ENCODE measurements at places on chromosomes 2 and 18.
A peak's percentile ranks its signal among the peaks of the same experiment; 100 is the strongest.

GRCh38 chr2:113977660-113978523, 88.0 kb downstream of the ACTR3 start:
- DNase-seq: no peak

DNA sequence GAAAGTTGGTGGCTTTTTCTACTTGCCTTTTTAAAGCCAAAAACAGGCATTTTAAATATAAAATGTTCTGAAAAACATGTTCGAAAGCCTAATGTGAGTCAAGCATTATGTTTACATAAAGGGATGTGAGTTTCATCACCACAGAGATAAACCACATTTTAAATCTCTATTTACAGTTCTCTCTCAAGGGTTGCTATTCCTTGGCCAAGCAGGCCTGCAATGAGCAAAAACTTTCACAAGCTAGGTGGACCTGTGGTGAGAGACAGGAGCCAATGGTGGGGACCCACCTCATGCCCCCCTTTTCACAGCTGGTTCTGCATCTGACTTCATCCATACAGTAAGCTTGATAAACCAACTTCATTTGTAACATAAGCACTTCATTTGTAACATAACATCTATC, 65.1 kb downstream of the CUL3 start:
- no peak for DNase-seq

DNA sequence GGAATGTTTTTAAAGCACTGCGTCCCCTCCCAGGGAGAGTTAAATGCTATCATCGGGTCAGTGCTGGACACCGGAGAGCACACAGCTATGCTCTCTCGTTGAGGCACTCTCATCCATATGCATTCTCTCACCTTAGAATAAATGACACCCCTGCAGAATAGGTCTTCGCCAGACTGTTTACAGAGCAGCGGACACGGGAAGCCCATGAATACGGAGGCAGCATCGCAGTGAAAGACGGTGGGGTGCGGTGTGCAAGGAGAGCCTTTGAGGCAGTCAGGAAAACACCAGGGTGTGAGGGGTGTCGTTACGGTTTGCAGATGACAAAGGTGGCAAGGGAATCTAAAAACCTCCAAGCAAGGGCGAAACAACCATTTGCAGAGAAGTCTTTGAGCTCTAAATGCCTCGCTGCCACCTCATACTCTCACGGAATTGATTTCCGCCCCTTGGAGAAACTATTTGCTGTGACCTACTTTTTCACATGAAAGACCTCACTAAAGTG, 169.2 kb upstream of the FHL2 start:
- no peak for DNase-seq

DNA sequence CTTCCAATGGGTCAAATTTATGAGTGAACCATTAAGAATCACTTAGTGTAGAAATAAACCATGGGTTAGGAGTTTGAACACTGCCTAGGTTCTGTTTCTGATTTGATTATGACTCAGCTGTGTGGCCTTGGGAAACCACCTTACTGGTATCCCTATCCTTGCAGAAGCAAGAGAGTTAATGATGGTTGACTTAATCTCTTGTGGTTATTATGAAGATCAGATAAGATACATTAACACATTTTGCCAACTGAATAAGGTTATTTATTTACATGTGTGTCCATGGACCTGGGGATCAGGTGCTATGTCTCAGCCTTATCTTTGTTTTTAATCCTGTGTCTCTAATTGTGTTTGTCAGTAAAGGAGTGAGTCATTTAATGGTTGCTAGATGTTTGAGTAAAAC, 5.4 kb upstream of the KCNJ13 start:
- DNase-seq: no peak

GRCh38 chr2:154911729-154912128, 213.2 kb downstream of the KCNJ3 start:
- DNase-seq: no peak

GRCh38 chr18:47262301-47263149, 11.1 kb upstream of the SKOR2 start:
- DNase-seq: no peak

DNA sequence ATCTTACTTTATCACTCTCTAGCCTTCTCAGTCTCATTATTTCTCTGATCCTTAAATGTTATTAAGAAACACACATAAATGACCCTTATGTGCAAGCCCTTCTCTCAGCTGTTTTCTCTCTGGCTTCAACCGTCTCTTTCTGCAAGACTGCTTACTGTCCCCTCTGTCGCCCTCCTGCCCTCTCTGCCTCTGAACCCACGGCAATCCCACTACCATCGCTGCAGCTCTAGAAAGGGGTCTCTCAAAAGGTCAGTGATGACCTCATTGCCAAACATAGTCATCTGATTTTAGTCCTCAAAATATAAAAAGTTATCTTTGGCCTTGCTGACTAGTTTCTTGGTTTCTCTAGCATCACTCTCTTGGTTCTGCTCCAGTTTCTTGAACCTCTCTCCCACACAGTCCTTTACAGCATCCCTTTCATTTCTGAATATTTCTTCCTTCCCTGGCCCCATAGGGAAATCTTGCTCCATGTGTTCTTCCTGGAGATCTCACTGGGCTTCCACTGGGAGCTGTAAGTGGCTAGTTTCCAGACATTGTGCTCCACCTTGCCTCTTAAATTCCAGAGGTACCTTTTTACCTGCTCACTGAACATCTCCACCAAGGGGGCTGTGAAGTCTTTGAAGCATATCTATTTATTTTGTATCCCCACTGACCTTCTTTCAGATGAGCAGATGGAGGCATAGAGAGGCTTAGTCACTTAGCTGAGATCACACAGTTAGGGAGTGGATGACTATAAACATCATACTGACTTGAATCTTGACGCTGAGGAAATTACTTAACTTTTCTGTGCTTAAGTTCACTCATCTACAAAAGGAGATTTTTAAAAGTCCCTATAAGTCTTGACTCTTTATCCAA, 96.2 kb downstream of the PDE1A start:
- DNase-seq: no peak

DNA sequence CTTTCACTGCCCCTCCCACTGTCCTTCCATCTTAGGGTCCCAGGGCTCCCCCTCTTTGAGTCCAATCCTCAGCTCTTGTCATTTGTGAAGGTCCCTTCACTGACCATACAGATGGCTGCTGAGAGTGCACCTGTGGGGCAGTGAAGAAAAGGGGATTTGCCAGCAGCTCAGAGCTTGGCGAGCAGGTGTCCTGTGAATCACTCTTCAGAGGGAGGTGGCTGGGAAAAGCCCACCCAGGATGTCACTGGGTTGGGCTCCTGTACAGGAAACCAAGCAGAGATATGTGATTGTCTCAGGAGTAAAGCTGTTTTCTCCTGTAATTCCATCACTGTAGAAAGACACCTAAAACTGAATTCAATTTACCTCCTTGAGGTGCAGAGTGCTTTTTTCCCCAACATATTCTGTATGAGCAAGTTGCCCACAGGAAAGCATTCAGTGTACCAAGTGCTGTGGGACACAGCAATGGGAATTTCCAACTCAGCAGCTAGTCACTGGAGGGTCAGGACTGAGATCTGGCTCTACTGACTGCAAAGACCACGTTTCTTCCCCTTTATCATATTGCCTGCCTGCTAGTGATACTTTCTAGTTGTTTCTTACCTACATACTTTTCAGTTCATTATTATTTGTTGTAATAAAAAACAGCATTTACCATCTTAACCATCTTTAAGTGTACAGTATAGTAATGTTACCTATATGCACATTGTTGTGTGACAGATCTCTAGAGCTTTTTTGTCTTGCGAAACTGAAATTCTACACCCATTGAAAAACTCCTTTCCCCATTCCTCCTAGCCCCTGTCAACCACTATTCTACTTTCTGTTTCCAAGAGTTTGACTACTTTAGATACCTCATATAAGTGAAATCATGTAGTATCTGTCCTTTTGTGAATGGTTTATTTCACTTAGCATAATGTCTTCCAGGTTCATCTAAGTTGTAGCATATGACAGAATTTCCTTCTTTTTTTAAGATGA, 239.1 kb downstream of the TSN start:
- DNase-seq: no peak

- no peak for DNase-seq
Measured at GRCh38 chr2:38398739-38399138, 21.7 kb upstream of the ATL2 start.

DNA sequence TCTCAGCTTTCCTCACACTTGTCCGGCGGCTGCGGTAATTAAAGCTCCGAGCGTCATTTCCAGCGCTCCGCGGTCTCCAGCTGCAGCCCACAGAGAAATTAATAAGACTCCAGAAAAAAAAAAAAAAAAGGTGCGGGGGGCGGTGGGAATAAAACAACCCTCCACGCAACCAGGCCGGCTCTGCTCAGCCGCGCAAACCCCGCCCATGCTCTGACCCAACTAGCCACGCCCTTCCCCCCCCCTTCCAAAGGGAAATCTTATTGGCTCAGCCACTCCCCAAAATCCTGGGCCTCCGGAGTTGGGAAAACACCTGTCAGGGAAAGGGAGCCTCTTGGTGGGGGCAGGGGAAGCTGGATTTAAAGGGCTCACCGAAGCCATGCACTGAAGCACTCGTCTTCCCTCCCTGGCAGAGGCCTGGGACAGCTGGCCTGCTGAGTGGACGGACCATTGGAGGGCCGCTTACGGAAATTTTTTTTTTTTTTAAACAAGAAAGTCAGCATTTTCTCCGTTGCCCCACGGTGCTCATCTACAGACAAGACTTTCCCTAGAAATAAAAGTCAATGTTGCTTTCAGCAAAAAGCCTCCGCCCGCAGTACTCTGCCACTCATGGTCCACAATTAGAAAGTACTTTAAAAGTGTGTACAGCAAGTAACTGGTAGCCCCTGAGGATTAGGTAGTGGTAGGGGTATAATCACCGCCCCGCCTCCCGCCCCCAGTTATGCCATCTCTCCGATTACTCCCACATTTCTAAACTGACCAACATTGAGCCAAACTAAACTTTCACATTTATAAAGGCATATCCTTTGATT, 674 bp upstream of the ERBB4 start:
- peak; percentile 69 for DNase-seq

DNA sequence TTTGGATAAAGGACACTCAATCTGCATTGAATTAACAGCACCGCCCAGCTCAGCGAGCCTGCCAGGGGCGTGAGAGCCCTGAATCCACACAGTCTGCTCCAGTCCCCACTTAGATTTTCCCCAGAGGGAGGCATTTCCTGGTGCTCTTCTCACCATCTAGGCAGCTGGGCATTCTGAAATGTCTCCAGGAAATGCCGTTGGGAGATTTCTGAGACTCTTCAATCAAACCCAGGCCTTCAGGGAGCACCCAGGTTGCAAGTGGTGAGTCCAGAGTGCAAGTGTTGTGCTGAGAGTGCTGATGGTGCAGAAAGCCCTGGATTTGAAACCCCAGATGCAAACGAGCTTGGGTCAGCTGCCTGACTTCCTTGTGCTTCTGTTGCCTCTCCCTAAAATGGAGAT, 23.4 kb upstream of the TMEM37 start:
- DNase-seq: no peak

DNA sequence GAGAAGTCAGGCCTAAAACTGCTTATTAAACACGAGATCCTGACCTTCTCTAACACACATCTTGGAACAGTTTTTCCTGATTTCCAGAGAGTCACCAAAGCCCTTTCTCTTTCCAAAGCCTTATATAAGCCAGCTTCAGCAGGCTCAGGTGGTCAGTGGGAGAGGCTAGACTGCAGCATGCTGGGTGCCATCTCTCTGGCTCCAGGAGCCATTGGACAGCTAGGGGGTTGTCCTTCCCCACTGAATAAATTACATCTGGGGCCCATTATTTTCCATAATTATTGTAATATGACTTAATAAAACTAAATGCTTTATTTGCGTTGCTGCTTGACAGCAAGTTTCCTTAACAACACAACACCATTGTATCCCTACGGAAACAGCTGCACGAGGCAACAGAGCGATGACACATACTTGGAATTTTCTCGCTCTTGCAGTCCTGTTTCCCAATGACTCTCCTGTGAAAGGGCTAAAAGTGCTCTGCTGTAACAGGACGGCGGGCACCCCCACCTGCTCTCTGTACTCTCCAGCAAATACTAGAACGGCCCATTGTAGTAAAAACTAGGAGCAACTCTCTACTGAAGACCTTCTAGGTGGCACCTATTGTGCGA, 160.6 kb downstream of the RNF144A start:
- no peak for DNase-seq

- no peak for DNase-seq
Measured at GRCh38 chr2:186135686-186136085, 350.4 kb upstream of the ZC3H15 start.

- DNase-seq: no peak
Measured at GRCh38 chr2:144162652-144163051, 357.3 kb downstream of the ZEB2 start.

- peak; percentile 88 for DNase-seq
Measured at GRCh38 chr18:48575658-48576456, 37.0 kb downstream of the CTIF start.

- DNase-seq: no peak
Measured at GRCh38 chr2:126975671-126976655, 77.3 kb downstream of the TEX51 start.

DNA sequence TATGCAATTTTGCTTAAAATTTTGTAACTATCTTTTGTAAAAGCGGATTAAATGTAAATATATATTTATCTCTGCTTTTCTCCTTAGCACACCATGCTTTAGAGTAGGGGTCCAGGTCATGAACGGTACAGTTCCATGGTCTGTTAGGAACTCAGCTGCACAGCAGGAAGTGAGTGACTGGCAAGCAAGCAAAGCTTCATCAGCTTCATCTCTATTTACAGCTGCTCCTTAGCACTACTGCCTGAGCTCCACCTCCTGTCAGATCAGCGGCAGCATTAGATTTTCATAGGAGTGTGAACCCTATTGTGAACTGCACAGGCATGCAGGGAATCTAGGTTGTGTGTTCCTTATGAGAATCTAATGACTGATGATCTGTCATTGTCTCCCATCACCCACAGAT, 959.0 kb upstream of the SLC39A10 start:
- no peak for DNase-seq

DNA sequence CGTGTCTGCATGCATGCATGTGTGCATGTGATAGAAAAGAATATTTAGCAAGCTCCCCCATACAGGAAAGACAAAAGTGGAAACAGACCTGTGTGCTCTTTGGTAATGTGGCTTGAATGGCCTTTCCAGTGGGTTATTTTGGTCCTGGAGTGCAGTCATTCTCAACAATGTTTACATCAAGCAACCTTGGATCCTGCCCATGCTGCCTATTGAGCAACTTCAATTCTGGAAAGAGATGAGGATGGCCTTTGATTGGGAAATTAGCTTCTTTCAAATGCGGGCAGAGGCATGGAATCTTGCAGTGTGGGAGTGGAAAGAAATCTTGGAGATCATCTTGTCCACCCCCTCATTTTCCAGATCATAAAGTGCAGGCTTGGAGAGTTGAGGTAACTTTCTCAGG, 87.2 kb upstream of the SMAD2 start:
- no peak for DNase-seq
